NCI-H1105 treated with DMSO at 0.1 percent for 48 hours (cell line): ENCODE measurements at places on chromosomes 2 and 18.
A peak's percentile ranks its signal among the peaks of the same experiment; 100 is the strongest.

GRCh38 chr18:50507120-50507590 is 52.7 kb upstream of the MAPK4 start:
- peak; percentile 79 for DNase-seq

GRCh38 chr2:73897934-73898333 is 5.1 kb downstream of the ACTG2 start:
- DNase-seq, result no peak

DNA sequence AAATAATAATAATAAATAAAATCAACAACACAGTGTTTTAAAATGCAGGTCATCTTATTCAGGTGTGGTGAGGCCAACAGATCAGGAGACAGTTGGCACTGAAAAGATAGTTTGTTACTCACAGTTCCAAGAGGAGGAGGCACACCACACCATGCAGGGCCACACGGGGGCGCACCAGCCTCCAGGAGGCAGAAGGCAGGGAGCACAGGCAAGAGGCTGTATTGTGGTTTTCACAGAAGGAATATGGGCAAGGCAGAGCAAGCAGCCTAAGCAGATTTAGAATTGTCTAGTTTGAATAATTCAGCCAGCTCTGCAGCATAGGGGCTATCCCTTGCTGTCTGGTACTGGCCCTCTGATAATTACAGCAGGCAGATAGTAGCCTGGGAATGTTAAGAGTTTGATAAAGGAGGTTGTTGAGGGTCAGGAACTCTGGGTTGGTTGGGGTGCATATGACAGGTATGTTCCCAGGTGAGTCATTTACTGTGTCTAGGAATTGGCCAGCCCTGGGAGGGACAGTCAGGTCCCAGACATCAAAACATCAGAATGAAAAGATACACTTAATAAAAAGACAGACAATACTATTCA is 31.3 kb downstream of the KIAA2012 start:
- DNase-seq, result no peak

DNA sequence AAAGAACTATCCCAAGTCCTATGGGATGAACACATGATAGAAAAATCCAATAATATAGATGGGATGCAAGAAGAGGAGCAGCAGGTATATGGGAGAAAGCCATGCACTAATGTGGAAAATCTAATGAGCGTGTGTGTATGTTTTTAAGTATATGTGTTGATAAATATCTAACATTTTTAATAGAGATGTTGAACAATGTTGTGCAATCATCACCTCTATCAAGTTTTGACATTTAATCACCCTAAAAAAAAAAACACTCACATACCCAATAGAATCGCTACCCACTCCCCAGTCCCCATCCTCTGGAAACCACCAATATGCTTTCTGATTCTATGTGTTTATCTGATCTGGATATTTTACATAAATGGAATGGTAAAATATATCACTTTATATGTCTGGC is 983.7 kb downstream of the SUCLG1 start:
- no peak for DNase-seq

GRCh38 chr2:19435815-19436214 is 77.4 kb upstream of the OSR1 start:
- no peak for DNase-seq

- DNase-seq, result no peak
These were observed 959.4 kb upstream of the CELF4 start for GRCh38 chr18:38525039-38525438.

GRCh38 chr2:197285361-197285760 is 25.2 kb downstream of the ANKRD44 start:
- no peak for DNase-seq

DNA sequence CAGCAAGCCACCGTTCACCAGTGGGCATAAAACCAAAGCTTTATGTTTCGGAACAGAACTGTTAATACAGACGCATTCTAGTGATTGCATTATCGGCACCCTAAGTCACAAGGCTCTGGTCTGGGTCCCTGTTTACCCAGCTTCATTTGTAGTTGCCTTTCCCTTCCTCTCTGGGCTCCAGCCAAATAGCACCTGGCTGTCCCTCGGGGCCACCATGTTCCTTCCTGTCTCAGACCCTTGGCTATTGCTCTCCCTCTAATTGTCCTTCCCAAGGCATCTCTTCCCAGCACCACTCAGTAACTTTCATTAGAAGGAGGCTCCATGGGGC is 75.3 kb downstream of the SDC1 start:
- DNase-seq, result no peak

GRCh38 chr2:183093857-183094657 is 15.5 kb downstream of the DUSP19 start:
- DNase-seq, result no peak

DNA sequence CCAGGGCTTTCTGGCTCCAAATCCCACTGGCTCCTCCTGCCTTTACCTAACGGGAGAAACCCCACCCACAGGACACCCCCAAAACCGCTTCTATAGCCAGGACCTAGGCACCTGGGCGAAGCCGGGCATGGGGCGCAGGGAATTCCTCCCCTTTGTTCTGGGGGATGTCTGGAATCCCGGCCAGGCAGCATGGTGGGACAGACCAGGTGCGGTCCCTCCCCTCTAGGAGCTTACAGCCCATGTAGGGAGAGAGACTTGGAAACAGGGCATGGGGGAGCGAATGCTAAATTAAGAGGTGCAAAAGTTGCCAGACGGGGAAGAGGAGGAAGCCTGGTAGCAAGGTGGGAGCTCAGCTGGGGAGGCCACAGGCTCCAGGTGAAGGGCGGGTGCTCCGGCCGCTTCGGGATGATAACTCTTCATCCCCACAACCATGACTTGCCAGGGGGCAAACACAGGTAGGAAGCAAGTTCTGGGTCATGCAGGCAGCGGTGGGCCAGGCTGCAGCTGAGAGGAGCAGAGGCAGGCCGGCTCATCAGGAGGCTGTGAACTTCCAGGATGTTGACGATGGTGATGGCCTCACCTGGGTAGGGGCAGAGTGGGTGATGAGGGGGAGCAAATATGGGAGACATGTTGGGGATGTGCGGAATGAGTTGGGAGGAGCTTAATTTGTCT is 1.3 kb downstream of the TMEM37 start:
- no peak for DNase-seq

GRCh38 chr2:190156530-190157212 is 94.1 kb upstream of the MSTN start:
- no peak for DNase-seq

DNA sequence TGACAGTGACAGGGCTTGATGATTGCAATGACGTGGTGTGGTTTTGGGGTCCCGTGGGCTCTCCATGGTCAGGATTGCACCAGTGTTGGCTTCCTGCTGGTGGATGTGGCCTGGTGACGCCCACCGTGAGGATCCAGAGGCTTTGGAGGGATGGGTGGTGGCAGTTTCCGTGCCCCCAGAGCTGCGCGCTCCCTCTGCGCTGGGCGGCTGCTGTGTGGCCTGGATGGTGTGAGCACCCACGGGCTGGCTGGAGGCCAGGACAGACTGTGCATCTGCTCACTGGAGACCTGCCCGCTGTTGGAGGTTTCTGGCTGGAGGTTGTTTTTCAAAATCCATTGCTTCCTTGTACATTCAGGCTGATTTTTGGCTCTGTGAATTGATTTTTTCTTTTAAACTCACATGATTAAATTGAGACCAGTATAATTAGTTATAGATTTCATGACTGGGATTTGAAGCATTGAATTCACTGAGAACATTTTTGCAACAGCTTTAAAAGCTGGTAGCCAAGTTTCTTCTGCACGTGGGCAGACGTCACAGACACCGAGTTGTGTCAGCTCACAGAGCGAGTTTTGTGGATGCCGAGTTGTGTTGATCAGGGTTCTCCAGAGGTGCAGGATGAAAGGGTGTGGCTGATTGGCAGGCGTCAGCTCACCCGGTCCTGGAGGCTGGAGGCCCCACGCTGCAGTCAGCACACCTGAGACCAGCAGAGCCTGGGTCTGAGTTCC is 72.7 kb downstream of the KCNG2 start:
- DNase-seq, result no peak
